Stimulated activated CD8-positive, alpha-beta memory T cell treated with anti-CD3 and anti-CD28 coated beads, Interleukin-2, amount 100 ng/mL, for 1 hour (primary cell): ENCODE measurements at places on chromosomes 6 and 20.

GRCh38 chr6:29916741-29917140 lies 25.6 kb upstream of the HLA-A start:
- DNase-seq = no peak

- no peak for DNase-seq
These were observed 9.9 kb downstream of the PCIF1 start for GRCh38 chr20:45944151-45944964.

- DNase-seq = peak; percentile 13
These were observed at the start of gene SERPINB6 for GRCh38 chr6:2971420-2972218. Gene SERPINB6 (minus strand): TSS chr6:2971567. CDS start chr6:2959332, 12,235 bp downstream.

DNA sequence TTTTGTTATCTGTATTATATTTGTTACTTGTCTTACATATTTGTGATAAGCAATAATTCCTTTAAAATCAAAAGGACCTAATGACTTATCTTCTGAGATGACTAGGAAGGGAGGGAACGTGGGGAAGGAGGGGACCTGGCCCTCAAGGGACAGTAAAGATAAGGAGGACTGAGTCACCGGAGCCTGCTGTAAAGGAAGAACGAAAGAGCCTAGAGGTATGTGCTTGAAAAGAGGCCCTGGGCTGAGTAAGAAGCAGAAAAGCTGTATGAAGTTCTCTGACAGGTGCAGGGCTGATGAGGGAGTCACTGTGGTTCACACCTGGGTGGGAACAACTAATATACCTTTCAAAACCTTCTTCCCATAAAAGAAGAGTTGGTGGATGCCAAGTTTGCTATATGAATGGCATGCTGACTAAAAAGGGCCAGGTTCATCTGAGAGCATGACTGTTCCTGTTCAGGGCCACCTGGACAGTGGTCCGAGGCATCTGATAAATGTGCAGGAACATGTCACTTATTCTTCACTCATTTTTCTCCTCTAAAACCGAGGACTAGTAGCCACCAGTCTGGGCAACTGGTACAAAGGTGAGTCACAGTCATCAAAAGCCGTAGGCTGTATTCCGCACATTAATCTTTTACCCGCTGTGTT lies 111.3 kb downstream of the TNFAIP3 start:
- no peak for DNase-seq

DNA sequence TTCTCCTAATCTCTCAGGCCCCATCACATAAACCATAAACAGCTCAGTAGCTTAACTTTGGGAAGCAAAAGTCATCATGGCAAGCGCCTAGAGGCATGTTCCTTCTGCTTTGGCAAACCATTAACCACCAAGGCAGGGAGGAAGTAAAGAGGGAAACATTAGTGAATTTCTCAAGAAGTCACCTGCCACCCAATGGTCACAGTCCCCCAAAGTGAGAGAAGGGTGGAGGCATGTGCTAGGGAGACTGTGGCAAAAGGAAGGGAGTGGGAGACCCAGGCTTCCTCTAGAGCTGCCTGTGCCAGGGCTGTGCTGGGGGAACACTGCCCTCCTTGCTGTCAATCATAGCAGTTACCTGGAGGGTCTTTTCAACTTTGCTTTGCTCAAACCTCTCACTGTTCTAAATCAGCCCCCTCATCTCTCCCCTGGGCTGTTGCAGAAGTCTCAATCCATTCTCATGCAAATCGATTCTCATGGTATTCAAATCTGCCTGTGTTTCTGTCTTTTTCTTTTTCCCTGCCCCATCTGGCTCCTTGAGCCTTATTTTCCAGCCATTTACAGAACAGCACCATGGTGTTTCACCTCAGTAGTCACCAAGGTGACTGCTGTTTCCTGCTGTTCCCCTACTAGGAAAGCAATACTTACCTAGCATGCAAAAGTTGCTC lies 1.8 kb upstream of the RNF24 start:
- DNase-seq = no peak

- DNase-seq = no peak
These were observed 73.8 kb upstream of the KCNG1 start for GRCh38 chr20:51096582-51097267.

- no peak for DNase-seq
These were observed 5.2 kb downstream of the TBCC start for GRCh38 chr6:42740725-42741124.

DNA sequence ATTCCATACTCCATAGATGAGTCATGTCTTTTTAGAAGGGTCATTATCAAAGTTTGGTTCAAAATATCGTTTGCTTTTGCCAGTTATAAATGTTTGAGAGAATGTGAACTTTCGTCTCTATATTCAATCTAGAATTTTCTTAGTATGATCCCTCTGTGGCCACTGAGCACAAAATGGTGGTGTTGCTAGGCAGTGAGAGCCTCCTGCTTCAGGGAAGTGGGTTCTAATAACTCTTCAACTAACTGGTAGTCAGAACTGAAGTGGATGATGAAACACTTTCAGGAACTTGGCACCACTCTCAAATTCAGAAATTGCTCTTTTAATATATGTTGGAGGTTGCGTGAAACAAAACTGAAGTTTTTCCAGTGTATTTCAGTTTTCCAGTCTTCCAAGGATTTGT lies 125.0 kb upstream of the DOK5 start:
- DNase-seq = no peak

- DNase-seq = no peak
These were observed 211.3 kb upstream of the RUNX2 start for GRCh38 chr6:45116714-45117410.

DNA sequence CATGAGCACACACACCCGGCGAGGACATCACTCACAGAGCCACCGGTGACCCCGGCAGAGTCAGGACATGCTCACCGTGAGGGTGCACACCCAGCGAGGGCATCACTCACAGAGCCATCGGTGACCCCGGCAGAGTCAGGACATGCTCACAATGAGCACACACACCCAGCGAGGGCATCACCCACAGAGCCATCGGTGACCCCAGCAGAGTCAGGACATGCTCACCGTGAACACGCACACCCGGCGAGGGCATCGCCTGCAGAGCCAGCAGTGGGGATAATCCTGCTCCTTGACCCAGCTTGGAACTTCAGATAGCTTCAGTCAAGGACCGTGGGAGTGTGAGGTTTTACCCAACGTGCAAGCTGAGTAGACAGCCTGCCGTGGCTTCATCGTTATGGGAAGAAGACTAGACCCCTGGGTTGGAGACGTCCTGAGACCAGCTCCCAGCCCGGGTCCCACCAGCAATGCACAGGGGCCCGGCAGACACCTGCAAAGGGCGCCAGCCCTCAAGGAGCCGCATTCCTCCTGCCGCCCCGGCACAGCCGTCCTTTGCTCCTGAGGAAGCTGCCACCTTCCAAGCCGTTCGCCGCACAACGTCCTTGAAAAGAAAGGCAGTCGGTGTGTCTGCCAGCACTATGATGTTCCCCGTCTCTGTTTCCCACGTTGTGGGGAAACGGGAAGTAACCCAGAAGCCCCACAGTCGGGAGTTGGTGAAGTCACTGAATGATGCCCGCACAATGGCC lies 192.3 kb downstream of the DLL1 start:
- DNase-seq = no peak

- no peak for DNase-seq
These were observed 119.5 kb upstream of the KCNG1 start for GRCh38 chr20:51142448-51142847.

GRCh38 chr6:168601111-168601510 lies 160.1 kb downstream of the SMOC2 start:
- no peak for DNase-seq

- DNase-seq = no peak
These were observed 32.6 kb upstream of the SERPINB9 start for GRCh38 chr6:2935566-2936291.

DNA sequence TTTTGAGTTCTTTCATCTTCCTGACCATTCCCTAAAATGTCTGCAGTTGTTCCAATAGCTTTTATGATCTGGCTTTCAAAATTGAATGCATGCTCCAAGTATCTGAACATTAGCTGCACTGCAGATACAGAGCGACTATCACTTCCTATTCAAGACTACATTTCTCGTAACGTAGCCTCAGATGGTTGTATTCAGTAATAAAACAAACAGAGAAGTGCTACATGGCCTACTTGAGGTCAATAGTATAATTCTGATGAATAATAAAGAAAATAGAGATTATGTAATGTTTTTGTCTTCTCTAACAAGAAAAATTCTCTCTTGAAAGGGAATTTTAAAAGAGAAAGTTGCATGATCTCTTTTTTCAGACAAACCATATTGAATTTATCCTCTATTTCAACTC lies 333.9 kb upstream of the IRAK1BP1 start:
- no peak for DNase-seq

DNA sequence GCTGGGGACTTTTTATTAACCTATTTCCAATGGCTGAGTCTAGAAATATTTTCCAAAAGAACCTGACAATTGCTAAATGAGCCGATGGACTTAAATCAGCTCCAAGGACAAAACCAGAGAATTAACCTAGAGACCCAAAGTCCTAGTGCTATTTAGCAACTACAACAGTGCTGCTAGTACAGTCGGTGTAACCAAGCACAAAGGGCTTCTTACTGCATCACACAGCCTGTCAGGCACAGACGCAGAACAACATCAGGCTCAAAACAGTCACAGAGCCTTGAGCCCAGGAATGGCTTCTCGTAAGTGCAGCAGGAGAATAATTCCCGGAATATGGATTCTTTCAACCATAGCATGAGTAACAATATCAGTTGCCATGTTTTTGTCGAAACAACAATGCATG lies 70.0 kb downstream of the GFOD1 start:
- no peak for DNase-seq

- no peak for DNase-seq
These were observed 240.3 kb downstream of the TPBG start for GRCh38 chr6:82603871-82604270.

DNA sequence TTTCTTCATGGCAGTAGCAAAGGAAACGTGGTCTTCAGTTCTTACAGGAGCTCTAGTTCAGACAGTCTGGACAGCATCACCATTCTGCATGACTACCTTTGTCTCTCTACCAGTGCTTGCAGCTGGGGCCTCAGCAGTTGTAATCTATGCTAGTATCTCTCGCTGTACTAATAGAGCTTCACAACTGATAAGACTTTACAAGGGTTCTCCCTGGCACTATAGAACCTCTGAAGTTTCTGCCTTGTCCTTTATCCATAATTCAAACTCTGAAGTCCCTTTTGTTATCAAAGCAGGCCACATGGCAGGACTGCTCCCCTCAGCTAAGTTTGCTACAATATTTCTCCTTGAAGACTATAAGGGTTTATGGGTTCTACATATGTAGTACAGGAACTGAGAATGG lies 842.1 kb upstream of the ADGRB3 start:
- DNase-seq = no peak

- DNase-seq = no peak
These were observed 4.1 kb downstream of the FAM210B start for GRCh38 chr20:56362833-56363413.

- no peak for DNase-seq
These were observed 16.8 kb downstream of the IL22RA2 start for GRCh38 chr6:137156650-137157049.

- no peak for DNase-seq
These were observed 608.1 kb downstream of the TENT5A start for GRCh38 chr6:81144346-81144745.

DNA sequence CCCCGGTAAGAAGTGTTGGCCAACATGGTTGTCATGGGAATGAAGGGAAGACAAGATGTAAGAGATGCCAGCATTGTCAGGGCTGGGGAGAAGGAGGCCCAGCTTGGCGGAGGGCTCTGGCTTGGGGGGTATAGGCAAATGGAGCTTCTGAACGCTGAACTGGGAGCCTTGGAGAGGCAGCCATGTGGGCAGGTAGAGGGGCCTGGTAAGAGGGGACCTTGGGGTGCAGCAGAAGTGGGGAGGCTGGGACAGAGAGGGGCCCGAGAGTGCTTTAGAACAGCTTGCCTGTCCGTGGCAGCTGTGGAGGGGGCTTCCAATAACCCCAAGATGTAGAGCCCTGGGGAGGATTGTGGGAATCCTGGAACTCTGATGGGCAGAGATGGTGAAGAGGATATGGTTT lies 3.0 kb downstream of the SLC22A1 start:
- no peak for DNase-seq

DNA sequence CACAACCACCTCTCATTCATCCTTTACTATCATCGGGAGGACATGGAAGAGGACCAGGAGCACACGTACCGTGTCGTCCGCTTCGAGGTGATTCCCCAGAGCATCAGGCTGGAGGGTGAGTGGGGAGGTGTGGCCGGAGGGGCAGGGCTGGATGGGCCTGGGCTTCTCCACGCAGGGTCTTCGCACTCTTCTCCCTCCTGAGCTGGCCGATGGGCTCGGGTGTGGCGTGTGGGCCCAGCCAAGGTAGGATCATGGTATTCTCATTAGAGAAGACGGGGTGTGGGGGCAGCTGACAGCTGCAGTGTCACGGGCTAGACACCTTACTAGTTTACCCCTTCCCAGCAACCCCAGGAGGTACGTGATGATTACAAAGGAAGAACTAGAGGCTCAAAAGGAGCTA lies 33.5 kb downstream of the TM9SF4 start:
- no peak for DNase-seq

GRCh38 chr6:109840796-109841195 lies 137.3 kb upstream of the GPR6 start:
- no peak for DNase-seq

- no peak for DNase-seq
These were observed 30.2 kb upstream of the DACT2 start for GRCh38 chr6:168349718-168350210.

DNA sequence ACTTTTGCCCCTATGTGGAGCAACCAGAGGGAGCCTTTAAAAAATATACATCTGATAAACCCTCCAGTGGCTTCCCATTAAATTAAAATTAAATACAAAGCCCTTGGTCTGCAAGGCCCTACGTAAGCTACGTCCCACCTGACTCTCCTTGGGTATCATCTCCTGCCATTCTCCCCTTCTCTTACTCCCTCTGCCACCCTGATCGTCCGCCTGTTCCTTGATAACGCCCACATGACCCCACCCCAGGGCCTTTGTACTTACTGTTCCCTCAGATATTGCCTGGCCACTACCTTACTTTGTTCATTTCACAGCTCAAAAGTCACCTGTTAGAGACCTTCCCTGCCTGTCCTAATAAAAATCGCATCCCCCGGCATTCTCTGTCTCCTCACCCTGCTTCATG lies 5.4 kb upstream of the NFATC2 start:
- DNase-seq = no peak

- no peak for DNase-seq
These were observed 10.0 kb downstream of the GMPR start for GRCh38 chr6:16248271-16248853.

DNA sequence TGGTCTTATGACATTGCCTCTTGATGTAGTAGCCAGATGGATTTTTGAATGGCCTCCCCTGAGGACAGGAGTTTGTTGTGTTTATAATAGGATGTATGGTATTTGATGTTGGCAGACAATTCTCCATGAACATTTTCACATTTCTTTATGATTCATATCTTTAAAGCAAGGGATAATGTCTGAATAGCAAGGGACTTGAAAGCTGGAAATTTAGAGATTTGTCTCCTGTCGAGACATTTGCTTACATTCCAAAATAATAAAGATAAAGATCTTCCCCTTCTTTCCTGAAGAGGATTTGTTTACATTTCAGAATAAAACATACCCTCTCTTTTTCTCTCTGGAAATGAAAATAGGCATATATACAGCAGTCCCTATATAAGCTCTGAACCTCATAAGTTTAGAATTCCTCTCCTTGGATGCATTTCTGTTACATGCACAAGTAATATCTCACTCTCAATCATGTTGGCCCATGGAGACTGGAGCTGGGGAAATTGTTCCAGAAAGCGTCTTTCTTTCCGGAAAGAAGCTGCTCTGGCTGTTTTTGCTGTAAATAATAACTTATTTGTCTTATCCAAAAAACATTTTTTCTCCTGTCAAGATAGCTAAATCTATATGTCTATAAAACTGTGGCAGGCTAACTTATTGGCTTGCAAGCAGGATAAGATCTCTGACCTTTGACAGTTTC lies 42.5 kb upstream of the ASCC3 start:
- no peak for DNase-seq

GRCh38 chr20:3166913-3167342 lies 6.4 kb downstream of the LZTS3 start:
- no peak for DNase-seq

- DNase-seq = no peak
These were observed 1.4 kb upstream of the SNPH start for GRCh38 chr20:1264727-1265126.
